ENCODE measurements at places on chromosomes 2 and 18.

- no peak for DNase-seq
Measured at GRCh38 chr2:120403676-120404075, 57.7 kb downstream of the INHBB start.

- no peak for DNase-seq
Measured at GRCh38 chr18:72542984-72543356, 1.2 kb downstream of the CBLN2 start.

- DNase-seq: no peak
Measured at GRCh38 chr2:104851291-104852089, 2.4 kb upstream of the POU3F3 start.

- DNase-seq: no peak
Measured at GRCh38 chr2:23375448-23375847, 9.5 kb upstream of the KLHL29 start.

- no peak for DNase-seq
Measured at GRCh38 chr2:136375017-136375901, 257.3 kb upstream of the CXCR4 start.

DNA sequence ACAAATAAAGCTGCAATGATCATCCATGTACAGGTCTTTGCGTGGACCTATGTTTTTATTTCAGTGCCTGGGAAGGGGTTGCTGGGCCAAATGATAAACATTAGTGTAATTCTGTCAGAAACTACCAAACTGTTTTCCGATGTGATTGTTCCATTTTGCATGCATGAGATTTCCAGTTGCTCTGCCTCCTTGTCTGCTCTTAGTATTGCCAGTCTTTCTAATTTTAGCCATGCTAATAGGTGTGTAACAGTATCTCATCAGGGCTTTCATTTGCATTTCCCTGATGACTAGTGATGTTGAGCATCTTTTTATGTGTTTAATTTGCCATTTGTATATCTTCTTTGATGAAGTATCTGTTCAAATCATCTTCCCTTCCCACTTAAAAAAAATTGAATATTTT is 67.5 kb downstream of the SP110 start:
- DNase-seq: no peak

DNA sequence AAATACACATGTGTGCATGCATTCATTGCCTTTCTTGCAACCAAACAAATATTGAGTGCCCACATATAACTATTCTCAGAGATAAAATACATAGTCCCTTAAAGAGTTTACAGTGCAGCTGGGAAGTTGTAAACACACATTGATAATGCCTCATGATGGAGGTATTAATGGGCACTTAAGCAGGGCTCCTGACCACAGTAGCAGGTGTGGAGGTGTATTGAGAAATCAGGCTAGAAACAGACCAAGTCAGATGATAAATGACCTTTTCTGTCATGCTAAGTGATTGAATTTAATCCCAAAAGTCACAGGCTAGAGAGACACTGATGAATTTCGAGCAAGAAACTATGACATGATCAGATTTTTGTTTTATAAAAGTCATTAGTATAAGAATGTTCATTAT is 157.7 kb downstream of the ZNF385B start:
- no peak for DNase-seq

DNA sequence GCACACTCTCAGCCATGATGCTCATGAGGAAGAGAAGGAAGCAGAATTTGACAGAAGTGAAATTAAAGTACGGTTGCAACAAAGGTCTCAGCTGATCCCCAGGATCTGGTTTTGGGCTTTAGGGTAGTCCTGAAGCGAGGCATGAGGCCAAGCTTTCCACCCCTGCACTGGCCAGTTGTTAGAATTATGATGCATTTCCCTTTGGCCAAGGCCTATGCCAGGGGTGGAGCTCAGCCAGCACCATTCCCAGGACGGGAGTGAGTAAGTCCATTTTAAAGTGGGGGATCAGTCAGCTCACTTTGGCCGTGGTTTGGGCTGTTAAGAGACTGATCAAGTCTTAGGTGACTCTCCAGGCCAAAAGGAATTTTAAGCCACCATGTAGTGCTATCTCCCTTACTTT is 314.5 kb upstream of the MMADHC start:
- no peak for DNase-seq

DNA sequence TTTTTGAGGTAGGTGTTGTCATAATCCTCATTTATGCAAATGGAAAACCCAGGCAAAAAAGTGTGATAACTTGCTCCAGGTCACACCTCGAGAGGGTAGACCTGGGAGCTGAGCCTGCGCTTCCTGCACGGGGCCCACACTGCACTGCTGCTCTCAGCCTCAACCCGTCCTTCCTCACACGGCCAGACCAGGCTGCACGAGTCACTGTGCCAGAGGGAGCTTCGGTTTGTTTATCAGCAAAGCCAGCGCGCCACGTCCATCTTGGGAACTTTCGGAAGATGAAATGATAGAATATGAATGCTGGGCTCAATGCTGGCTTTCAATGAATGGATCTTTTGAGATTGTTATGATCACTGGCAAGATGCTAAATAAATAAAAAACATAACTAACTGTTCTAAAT is 14.4 kb downstream of the COPS9 start:
- DNase-seq: no peak

- no peak for DNase-seq
Measured at GRCh38 chr2:123783164-123783563, 241.9 kb upstream of the CNTNAP5 start.

GRCh38 chr2:191615596-191615995 is 62.3 kb upstream of the NABP1 start:
- DNase-seq: no peak

DNA sequence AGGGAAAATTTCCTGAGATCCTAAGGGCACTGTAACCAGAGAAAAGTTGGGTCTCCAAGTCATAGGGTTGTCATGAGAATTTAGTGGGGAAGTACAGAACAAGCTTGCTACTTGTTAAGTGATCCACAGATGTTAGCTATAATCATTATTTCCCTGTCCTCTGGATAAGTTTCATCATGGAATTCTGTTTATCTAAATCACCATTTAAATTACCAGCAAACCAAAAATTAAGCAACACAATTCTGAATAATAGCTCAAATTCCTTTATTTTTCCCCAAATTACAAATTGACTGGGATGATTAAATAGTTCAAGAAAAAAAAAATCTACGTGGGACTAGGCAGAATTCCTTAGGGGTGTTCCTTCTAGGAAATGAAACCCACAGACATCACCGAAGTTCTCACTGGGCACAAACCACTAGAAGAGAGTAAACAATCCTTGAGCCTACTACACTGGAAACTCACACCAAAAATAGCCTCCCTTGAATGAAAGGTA is 159.5 kb downstream of the COL6A3 start:
- no peak for DNase-seq

DNA sequence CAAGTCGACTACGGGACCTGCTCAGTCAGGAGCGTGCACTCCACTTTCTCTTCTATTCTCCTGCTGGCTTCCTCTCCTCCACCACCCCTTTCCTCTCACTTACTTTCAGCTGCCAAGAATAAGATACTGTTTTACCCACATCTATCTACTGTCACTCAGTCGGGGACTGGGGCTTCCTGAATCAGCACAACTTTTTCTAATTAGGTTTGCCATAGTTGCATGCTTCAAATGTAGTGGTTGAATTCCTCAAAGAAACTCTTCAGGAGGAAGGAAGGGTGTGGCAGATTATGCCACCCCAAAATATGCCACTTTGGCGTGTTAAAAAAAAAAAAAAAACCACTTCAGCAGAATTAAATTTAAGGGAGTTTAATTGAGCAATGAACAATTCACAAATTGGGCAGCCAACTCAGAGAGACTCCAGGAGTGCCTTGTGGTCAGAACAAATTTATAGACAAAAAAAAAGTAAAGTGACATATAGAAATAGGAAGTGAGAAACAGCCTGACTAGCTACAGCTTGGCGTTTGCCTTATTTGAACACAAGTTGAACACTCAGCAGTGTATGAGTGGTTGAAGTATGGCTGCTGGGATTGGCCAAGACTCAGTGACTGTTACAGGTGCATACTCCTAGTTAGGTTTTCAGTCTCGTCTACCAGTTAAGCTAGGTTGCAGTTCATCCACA is 32.5 kb upstream of the RMDN2 start:
- DNase-seq: no peak

DNA sequence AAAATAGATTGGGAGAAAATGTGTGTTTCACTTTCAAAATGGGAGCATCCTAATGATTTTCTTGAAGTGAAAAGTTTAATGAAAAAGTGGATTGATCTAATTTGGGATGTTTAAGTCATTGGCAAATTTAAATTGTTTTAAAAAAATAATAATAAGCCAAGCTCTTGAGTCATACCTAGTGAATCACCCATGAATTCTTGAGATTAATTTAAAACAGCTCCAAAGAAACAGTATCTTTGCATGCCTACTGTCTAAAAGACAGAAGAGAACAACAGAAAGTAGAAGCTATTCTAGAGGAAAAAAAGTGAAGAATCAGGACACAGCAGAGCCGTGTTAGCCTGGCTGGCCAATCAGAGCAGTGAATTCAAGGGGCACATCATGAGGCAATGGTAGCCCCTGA is 7.7 kb downstream of the ACVR1C start:
- DNase-seq: no peak

- DNase-seq: no peak
Measured at GRCh38 chr2:32858713-32859112, 88.0 kb upstream of the LTBP1 start.

DNA sequence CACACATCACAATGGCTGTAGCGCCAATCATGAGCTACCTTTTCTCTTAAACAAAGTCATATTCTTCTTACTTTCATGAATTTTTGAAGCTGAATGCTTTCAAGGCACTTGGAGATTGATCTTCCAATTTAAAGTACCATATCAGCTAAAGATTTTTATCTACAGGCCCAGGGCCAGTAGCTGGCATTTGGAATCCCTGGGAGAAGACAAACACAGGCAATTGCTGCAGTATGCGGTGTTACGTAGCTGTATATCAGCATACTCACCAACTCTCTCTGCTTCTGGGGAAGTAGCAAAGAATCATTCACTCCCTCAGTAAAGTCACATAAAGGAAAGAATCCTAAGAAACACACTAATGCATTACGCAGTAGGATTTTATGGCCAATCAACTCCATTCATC is 202.3 kb downstream of the DLGAP1 start:
- DNase-seq: no peak

DNA sequence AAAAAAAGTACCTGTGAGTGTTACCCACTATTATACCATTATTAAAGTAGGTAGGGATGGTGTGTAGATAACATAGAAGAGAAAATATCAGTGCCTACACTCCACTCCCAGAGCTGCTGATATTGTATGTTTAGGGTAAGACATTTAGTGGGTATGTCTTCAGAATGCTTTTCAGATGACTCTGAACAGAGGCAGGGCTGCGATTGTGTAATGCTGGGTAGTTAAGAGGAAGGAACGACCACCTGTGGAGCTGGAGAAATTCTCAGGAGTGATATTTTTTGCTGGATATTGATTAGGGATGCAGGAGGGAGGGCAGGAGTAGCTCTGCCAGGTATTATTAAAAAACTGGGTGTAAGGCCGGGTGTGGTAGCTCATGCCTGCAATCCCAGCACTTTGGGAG is 2.8 kb downstream of the CNOT11 start:
- no peak for DNase-seq

DNA sequence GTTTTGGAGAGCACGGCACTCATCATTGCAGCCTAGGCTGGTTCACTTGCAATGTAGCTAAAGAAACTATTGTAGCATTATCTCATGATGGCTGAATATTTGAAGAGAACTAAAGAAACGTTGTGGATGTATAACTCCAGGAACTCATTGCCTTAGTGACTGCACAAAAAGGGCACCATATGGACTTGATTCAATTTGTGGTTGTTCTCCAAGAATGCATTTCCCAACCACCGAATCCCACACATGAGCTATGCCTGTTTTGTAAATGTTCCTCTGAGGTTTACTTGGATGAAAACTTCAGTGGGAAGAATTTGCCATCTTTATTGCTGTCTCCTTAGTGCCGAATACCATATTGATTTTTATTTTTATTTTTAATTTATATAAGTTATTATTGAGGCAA is 43.5 kb downstream of the DOK6 start:
- DNase-seq: no peak

DNA sequence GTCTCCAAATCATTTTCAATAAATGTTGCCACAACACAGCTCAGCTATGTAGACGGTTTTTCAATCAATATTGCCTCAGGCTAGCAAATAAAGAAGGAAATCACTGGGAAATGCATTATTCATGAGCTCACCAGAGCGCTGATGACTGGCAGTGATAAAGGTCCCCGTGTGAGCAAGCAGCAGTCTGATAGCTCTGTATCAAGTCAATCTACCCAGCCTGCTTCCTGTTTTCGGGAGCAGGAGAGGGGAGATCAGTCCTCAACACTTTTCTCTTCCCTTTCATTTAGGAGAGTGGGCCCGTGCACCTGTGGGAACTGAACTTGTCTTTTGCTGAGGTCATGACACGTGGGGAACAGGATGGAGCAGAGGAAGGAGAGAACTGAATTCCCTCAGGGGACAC is 253.9 kb upstream of the SIX2 start:
- no peak for DNase-seq
